ENCODE measurements at places on chromosomes 2 and 18. TPM values are rescaled to one million over a fixed set of nuclear protein-coding genes. Genes with fewer than 3 reads are reported as not detected.

GRCh38 chr18:77165503-77166188 lies 33.1 kb upstream of the MBP start:
- DNase-seq = peak; percentile 88

EFHD1 gene
- polyA plus RNA-seq = 26.8 TPM

CABLES1 gene
- polyA plus RNA-seq = 1.5 TPM

C2orf80 gene
- polyA plus RNA-seq = not detected

CD8B gene
- 0.21 TPM for polyA plus RNA-seq

Measured in heart left ventricle (tissue), 16 donors.